Activated CD8-positive, alpha-beta memory T cell treated with anti-CD3 and anti-CD28 coated beads, Interleukin-2, amount 50 U/mL, for 4 hours (primary cell): ENCODE measurements at places on chromosomes 4 and X.

DNA sequence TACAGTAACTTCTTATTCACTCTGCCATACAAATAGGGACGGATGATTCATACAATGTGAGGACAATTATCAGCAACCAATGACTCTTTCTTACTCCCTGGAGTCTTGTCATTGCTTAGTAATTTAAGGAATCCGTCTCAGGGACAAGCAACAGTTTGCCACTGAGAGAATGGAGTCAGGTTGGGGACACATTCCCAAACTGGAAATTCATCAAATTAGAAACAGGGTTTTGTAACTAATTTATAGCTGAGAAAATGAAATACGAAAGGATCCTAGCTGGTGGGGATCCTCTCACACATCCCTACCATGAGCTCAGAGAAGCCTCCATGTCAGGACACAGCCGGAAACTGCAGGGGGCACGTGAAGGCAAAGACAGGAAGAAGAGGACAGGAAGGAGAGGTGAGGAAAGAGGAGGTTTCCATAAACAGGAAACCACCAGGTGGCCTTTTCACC lies 50.4 kb upstream of the KDR start:
- DNase-seq, result no peak

GRCh38 chr4:98204236-98204553 lies 57.0 kb upstream of the RAP1GDS1 start:
- no peak for DNase-seq

DNA sequence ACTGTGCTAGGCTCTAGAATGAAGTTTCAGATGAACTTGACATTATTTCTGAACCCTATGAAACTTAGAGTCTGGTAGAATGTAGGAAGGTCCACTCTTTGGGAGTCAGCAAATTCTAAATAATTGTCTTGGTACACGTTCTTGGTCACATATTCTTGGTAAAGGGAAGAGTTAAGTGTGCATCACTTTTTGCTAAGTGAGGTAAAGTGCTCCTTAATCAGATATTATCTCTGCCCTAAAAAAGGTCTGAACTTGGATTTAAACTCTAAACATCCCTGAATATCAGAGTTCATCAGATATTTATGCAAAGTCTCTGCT lies 7.2 kb downstream of the OCIAD2 start:
- DNase-seq, result no peak

DNA sequence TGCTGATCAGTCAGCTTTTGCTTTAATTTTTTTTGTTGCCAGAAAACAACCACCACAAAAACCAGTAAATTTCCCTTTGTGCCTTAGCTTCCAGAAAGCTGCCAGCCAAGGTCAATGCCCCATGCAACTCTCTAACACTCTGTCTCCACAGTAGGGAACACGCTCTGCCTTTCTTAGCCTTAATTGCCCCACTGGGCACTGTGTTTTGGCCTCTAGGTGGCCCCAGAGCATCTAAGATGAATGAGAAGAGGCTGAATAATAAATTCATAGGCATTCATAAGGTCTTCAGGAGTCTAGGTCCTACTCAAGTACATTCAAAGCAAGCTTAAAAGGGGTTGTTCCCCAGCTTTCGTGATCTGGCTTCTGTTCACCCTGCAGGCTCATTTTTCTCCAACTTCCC lies 57.7 kb upstream of the PASD1 start:
- no peak for DNase-seq

DNA sequence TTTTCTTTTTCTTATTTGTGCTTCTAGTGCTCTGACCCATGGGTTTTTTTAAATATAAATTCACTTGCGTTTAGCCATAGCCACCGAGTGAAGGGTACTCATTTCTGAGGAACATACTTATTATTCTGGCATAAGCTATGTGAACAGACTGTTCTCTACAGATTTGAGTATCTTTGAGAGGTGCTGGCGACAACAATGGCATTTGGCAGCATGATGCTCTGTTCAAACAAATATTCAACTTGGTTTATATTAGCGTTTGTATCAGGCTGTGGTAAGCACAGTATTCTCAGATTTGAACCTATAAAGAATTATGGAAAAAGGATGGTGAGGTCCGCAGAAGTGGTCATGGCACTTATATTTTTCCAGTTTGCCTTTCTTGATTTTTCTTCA lies 108.7 kb upstream of the LIMCH1 start:
- no peak for DNase-seq

DNA sequence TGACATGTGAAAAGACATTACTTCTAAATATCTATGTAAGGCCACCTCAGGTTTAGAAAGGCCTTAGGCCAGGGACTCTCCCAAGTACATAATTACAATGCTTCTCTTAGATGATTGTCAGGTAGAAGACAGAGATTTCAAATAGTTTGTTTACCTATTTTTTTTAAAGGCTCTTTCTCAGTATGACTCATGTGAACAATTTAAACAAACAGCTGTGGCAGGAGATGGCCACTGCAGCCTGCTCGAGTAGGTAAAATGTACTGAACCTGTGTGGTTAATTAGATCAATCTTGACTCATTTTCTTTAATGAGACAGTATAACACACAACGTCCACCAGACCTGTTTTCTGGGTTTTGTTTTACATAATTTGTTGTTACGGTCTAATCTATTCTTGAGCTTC lies 50.2 kb downstream of the LEF1 start:
- DNase-seq, result no peak

DNA sequence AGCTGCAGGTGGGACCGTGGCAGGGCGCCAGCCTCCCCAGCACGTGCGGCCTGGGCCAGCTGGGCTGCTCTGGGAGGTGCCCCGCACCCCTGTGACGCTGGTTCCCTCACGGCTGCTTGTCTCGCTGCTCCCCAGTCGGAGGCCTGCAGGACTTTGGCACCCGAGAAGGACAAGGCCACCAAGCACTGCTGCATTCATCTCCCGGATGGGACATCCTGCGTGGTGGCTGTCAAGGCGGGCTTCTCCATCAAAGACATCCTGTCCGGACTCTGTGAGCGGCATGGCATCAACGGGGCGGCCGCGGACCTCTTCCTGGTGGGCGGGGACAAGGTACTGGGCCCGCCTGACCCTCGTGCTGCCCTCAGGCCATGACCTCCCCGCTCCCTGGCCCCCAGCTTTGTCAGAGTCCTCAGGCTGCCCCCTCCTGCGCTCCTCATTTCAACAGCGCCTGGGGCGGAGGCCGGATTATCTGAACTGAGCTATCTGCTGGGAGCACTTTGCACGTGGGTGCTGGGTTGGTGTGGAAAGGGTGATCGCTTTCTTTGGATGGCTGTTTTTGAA lies 19.4 kb upstream of the HGFAC start:
- DNase-seq, result no peak

GRCh38 chr4:179268791-179269190 lies 1826.6 kb upstream of the AGA start:
- DNase-seq, result no peak
